ENCODE measurements at places on chromosomes 12 and 14.

GRCh38 chr12:23217667-23218066 lies 592.7 kb downstream of the ETNK1 start:
- DNase-seq: no peak

DNA sequence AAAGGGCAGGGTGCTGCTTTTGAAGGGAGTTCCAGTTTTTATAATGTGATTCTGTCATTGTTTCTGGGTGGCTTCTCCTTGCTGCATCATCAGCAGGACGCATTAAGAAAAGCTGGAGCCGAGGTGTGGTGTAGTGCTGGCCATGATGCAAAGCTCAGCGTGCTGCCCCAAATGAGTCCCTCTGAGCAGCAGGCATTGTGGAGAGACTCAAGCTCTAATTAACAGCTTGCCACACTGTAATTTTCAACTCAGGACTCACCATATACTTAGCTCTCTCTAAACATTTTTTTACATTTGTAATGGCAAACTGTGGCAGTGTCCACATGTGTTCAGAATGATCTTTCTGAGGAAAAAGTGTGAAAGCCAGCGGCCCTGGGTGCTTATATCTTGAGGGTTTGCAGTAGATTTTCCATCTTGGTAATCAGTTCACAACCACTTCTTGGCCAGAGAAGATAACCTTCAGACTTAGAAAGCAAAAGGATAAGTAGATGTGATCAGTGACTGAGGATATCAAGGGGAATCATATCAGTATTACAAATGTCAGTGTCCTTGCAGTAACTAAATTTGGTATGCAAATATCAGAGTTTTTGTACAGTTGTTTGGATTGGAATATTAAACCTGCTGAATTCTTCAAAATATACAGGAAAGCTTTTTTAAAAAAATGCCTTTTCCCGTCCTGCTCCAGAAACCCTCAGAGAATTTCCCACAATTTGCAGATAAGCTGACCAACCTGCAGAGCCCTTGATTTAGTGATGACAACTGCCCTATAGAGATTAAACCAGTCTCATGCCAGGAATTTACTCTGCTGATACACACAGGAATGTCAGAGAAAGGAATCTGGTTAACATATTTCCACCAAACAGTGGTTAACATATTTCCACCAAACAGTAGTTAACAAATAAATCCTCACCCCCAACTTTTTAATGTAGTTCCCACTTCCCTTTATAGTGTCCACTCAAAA lies 63.6 kb downstream of the DAAM1 start:
- no peak for DNase-seq

DNA sequence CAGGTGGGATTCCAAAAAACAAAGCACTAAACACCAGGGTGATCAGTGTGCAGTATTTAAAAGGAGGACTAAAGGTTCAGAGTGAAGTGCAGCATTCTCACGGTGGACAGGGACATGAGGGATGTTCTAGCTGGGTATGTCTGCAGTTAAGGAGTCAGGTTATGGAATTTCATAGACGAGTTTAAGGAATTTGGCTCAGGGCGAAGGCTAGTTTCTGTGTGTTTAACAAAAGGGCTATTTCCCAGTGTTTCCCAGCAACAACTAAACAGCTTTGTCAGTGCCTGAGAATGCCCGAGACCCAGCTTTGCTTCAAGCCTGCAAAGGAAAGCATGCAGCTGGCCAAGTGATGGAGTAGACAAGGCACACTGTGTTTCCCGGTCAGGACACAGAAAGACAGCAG lies 7.0 kb downstream of the KRT1 start:
- no peak for DNase-seq

DNA sequence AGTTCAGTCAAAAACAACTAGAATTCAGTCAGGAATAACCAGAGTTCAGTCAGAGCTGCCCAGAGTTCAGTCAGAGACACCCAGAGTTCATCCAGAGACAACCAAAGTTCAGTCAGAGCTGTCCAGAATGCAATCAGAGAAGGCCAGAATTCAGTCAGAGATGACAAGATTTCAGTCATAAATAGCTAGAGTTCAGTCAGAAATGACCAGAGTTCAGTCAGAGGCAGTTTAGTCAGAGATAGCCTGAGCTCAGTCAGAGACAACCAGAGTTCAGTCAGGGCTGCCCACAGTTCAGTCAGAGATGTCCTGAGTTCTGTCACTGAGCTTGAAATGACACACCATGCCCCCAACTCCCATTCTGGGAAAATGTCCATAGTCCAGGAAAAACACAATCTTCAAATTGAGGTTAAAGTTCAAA lies 1102.8 kb downstream of the BCL11B start:
- no peak for DNase-seq

- DNase-seq: no peak
Measured at GRCh38 chr12:117109943-117110635, 10.9 kb upstream of the TESC start.

GRCh38 chr14:69373104-69373503 lies 25.0 kb downstream of the ERH start:
- no peak for DNase-seq

- DNase-seq: no peak
Measured at GRCh38 chr12:17511369-17511768, 578.6 kb downstream of the RERGL start.

DNA sequence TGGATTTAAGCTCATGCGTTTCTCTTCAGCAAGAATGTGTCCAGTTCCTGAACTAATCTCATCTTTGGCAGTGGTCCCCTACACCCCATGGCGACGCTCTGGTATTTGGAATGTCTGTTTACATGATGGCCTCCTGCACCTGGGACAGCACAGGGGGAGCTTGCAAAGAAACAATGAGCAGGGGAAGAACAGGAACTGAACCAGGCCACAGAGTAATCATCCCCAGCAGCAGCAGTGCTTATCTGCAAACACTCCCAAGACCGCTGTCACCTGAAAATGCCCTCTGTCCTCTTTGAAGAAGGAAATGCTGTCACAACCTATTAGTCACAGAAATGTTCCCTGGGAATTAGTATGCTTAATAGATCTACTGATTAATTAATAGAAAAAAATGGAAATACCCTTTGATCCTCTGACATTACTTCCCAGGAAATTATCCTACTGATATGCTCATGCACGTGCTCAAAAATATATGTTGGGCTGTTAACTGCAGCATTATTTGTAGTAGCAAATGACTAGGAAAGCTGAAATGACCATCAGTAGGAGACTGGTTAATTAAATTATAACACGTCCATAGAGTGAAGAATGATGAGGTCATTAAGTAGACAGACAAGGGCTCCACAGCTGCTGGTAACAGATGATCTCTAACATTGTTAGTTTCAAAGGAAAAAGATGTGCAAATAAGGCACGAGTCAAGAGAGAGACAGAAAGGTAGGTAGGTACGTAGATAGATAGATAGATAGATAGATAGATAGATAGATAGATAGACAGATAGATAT lies 279.3 kb upstream of the FLRT2 start:
- DNase-seq: no peak

DNA sequence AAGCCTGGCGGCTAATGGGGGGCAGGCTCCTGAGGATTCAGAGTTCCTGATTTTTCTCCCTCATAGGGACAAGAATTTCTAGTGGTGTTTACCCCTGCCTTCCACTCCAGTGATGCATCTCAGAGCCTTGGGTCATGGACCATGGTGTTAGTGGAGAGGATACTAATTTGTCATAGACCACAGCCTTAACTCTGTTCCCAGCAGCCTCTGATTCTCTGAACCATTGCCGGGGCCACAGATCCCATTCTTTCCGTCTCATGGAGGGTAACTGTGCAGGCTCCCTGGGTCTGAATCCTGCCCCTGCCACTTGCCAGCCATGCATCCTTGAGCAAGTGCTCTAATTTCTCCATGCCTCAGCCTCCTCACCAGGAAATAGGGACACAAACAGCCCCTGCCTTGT lies 55.1 kb downstream of the RPH3A start:
- DNase-seq: no peak

GRCh38 chr12:2666411-2666810 lies 128.4 kb upstream of the FKBP4 start:
- DNase-seq: no peak

DNA sequence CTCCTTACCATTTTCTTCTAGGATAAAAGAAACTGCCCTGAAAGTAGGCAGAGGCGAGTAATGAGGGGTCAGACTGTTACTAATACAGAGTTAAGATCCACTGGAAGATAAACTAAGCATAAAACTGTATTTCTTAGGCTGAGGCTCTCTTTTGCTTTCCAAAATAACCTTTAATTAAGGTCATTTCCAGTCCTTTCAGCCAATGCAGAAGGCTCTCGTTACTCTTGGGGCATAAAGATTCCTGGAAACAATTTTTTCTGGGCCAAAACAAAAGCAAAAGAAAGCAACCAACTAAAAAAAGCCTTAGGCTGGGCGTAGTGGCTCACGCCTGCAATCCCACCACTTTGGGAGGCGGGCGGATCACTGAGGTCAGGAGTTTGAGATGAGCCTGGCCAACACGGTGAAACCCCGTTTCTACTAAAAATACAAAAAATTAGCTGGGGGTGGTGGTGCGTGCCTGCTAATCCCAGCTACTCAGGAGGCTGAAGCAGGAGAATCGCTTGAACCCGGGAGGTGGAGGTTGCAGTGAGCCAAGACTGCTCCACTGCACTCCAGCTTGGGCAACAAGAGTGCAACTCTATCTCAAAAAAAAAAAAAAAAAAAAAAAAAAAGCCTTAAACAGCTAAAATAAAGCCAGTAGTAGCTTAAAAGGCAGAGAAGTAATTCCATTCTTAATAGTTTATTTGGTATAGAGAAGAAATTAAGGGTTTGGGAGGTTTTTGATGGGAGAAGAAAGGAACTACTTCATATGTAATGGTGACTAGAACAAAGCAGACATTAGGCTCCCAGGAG lies 68.9 kb upstream of the STAC3 start:
- DNase-seq: no peak

GRCh38 chr14:104268295-104268694 lies 129.9 kb downstream of the KIF26A start:
- DNase-seq: no peak

DNA sequence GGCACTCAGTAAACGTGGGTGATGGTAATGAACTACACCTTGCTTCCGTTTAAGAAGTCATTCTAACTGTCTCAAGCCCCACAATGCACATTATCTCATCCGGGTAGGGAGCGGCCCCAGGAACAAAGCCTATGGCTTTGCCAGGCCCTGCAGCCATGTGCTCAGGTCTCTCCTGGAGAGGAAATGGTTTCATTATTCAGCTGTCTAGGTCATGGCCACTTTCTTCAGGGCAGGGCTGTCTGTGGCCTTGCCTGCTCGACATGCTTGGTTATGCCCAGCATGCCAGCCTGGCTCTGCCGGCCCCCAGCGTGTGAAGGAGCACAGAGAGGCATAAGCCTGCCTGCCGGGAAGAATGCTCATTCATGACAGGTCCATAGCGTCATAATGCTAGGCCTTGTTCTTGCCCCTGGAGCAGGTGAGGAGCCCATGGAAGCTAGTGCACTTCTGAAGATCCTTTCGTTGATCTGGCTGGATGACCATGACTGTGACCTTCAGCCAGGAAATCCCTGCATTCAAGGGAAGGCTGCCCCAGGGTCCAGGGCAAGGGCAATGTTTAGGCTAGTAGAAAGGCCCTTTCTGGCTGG lies 26.3 kb upstream of the FOS start:
- no peak for DNase-seq
